ENCODE measurements at places on chromosomes 5 and 9. TPM values are rescaled to one million over a fixed set of nuclear protein-coding genes. Genes with fewer than 3 reads are reported as not detected.

ARHGEF37 gene
- total RNA-seq: 2.3 TPM

GGTA1 gene
- not detected for total RNA-seq

MFAP3 gene
- total RNA-seq: 17.2 TPM

DNA sequence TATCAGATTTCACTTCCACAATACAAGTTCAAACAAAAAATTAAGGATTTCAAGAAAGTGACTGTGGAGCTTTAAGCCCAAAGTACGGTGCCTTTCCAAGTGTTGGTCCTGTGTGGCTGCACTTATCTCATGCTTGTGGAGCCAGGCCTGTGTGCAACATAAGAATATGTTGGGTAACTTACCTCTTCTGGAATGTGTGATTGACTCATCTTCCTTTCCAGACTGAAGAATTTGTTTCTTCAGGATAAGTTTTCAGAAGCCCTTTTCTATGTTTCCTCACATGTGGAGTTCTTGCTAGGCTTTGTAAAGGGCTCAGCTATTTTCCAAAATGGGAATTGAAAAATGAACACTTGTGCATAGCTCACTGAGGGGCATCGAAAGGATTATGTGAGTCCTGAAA is 485.1 kb upstream of the PAPPA start:
- no peak overlapping the region for H3K4me3 ChIP-seq
- no peaks in the 10 kb centered on the region for H3K36me3 ChIP-seq
- peaks cover 8% of the 10 kb centered on the region for H3K27me3 ChIP-seq
- no peak overlapping the region for H3K27ac ChIP-seq

DNA sequence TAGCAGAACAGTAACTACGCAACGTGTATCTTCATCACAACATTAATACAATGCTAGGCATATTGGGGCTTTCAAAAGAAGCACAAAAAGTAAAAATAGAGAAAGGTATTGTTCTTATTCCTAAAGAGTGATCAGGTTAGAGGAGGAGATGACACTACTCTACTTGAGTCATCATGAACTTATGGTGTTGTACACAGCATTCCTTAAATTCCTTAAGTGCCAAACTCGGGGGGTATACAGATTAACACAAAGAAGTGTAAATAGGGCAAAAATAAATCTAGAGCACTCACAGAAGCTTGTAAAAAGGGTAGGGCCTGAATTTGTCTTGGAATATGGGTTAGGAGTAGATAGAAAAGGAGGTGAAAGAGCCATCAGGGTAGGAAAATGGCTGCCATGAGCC is 308.0 kb upstream of the DAP start:
- H3K4me3 ChIP-seq: no peak overlapping the region
- DNase-seq: no peak
- H3K4me1 ChIP-seq: no peaks in the 10 kb centered on the region
- H3K27me3 ChIP-seq: peaks cover 7% of the 10 kb centered on the region
- no peaks in the 10 kb centered on the region for H3K36me3 ChIP-seq
- no peak overlapping the region for H3K27ac ChIP-seq

DNA sequence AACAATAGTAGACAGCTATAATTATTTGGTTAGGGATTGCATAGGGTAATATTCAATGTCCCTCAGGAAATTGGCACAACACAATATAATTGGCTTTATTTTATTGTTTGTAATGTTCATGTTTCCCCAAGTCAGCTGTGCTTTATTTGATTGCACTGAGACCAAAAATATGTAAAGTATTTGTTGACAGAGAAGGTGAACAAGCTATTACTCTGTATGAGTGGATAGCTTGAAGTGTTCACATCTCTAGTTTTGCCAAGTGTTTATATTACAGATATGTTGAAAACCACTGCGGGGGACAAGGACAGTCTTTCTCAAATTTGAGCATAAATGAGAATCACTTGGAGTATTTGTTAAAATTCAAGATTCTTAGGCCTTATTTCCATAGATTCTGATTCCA is 83.3 kb downstream of the RAB3C start:
- no peak overlapping the region for H3K4me3 ChIP-seq
- no peak for DNase-seq
- no peaks in the 10 kb centered on the region for H3K4me1 ChIP-seq
- H3K27ac ChIP-seq: no peak overlapping the region
- no peaks in the 10 kb centered on the region for H3K36me3 ChIP-seq
- H3K27me3 ChIP-seq: no peaks in the 10 kb centered on the region

GRCh38 chr5:103908336-103909080 is 345.9 kb upstream of the NUDT12 start:
- no peaks in the 10 kb centered on the region for H3K27me3 ChIP-seq
- no peak overlapping the region for H3K27ac ChIP-seq
- no peak for DNase-seq
- no peaks in the 10 kb centered on the region for H3K4me1 ChIP-seq

DNA sequence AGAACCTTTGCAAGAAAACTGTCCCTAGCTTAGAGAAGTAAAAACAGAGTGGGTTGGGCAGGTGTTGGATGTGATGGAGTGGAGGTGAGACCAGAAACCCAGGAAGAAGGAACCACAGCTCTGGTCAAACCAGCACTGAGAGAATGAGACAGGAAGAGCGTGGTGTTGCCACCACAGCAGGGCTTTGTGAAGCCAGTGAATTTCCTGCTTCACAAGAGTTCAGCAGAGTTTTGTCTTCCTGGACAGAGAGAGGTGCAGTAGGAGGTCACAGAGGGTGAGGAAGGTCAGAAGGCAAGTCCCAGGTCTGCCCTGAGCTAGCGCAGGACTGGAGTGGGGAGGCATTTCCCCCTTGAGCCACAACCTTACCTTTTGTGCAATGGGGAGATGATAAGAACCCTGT is 2306.2 kb upstream of the ACO1 start:
- no peaks in the 10 kb centered on the region for H3K27me3 ChIP-seq
- no peak for DNase-seq
- no peak overlapping the region for H3K4me3 ChIP-seq
- no peaks in the 10 kb centered on the region for H3K36me3 ChIP-seq
- H3K4me1 ChIP-seq: peaks cover 8% of the 10 kb centered on the region

GRCh38 chr5:171449426-171449825 is 30.0 kb downstream of the FGF18 start:
- no peak overlapping the region for H3K27ac ChIP-seq
- H3K27me3 ChIP-seq: peaks cover 54% of the 10 kb centered on the region
- H3K4me3 ChIP-seq: no peak overlapping the region
- no peak for DNase-seq
- H3K4me1 ChIP-seq: peaks cover 4% of the 10 kb centered on the region

DNA sequence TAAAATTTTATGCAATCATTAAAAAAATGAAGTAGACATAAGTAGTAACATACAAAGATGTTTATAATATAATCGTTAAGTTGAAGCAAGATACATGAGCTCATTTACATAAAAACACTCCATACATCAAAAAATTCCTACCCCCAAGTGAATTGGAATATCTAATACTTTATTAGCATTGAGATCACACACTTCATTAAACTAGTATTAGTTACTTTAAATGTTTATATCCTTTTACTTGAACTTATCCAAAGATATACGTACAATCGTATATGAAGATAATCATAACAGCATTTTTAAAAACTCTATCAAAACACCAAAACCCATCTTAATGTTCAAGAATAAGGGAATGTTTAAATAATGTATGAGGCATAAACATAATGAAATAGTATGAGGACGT is 275.1 kb downstream of the RFX3 start:
- peaks cover 35% of the 10 kb centered on the region for H3K36me3 ChIP-seq
- no peak for DNase-seq
- no peak overlapping the region for H3K27ac ChIP-seq
- H3K4me1 ChIP-seq: no peaks in the 10 kb centered on the region
- no peaks in the 10 kb centered on the region for H3K27me3 ChIP-seq

- H3K4me1 ChIP-seq: peaks cover 2% of the 10 kb centered on the region
- peaks cover 14% of the 10 kb centered on the region for H3K27me3 ChIP-seq
- H3K27ac ChIP-seq: no peak overlapping the region
- no peak overlapping the region for H3K4me3 ChIP-seq
Observed at GRCh38 chr5:44801992-44802391, 6.8 kb upstream of the MRPS30 start.

- peak overlapping the region; percentile 38 for H3K27ac ChIP-seq
- peaks cover 13% of the 10 kb centered on the region for H3K36me3 ChIP-seq
- no peaks in the 10 kb centered on the region for H3K27me3 ChIP-seq
- DNase-seq: no peak
- H3K4me1 ChIP-seq: peaks cover 20% of the 10 kb centered on the region
- H3K4me3 ChIP-seq: no peak overlapping the region
Observed at GRCh38 chr5:160105686-160106360, 13.4 kb downstream of the PWWP2A start.

DNA sequence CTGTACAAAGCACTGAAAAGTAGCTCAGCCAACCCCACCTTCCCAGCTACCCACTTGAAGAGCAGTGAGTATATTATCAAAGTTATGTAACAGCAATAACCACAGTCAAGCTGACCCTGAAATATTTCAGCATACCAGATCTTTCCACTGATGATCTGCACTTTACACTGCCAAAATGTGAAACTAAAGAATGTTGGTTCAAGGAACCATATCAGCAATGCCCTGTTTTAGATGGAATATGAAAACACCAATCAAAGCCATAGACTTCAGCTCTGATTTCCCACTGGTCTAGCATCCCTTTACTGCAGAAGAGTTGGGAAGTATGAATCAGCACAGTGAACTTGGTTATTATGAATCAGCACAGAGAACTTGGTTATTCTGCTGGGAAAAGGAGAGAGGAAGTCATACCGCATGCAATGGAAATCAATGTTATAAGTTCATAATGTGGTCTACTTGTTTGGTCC is 20.0 kb downstream of the CEMIP2 start:
- H3K4me1 ChIP-seq: peaks cover 38% of the 10 kb centered on the region
- DNase-seq: no peak
- H3K36me3 ChIP-seq: peaks cover 50% of the 10 kb centered on the region
- no peak overlapping the region for H3K4me3 ChIP-seq

- DNase-seq: no peak
- H3K36me3 ChIP-seq: peaks cover 3% of the 10 kb centered on the region
- no peak overlapping the region for H3K4me3 ChIP-seq
- no peaks in the 10 kb centered on the region for H3K27me3 ChIP-seq
- H3K4me1 ChIP-seq: peaks cover 6% of the 10 kb centered on the region
Observed at GRCh38 chr5:55625589-55625909, 86.6 kb downstream of the SLC38A9 start.

GRCh38 chr5:74949976-74950375 is 83.8 kb upstream of the FAM169A start:
- no peak overlapping the region for H3K27ac ChIP-seq
- no peak for DNase-seq
- H3K4me1 ChIP-seq: peaks cover 8% of the 10 kb centered on the region

DNA sequence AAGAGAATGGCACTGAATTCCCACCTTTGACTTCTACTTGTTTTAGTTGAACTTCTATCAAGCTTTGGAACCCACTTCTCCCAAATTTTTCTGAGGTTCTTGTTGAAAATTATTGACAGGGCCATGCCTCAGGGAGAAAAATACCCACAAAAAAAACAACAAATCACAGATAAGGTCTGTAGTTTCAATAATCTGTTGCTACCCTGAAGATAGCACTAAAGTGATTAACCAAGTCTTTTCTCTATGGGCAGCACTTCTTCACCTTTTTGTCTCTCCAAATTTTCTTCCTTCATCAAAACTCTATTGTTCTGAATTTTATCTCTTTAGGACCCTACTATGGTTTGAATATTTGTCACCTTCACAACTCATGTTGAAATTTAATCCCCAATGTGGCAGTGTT is 154.3 kb upstream of the FGF10 start:
- H3K27me3 ChIP-seq: no peaks in the 10 kb centered on the region
- H3K27ac ChIP-seq: no peak overlapping the region
- no peaks in the 10 kb centered on the region for H3K36me3 ChIP-seq
- no peak for DNase-seq
- H3K4me1 ChIP-seq: no peaks in the 10 kb centered on the region

DNA sequence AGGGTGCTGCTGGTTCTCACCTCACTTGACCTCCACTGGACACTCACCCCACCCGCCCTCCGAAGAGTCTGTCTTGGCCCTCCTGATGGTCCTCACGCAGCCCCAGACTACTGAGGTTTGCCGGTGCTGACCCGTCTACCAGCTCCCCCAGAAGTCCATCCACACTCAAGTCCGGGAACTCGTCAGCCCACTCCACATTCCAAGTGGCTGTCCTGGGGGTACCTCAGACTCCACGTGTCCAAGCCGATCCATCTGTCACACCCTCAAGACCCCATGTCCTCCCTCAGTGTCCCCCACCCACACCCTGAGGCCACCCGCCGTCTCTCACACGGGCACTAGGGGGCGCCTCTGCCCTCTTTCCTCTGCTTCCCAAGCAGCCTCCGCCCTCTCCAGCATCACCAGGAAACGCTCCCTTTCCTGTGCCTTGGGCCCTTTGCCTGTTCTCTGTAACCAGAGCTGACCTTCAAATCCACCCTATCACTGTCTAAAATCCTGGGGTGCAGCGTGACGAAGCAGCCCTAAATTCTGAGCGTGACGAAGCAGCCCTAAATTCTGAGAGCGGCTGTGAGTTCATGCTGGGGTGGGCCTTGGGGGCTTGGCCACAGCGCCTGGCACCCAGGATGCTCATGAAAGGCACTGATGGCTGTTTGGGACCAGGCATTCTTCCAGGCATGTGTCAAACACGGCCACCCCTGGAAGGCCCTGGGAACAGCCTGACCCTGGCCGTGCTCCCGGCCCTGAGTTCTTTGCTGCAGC is 95.7 kb downstream of the KCNT1 start:
- no peaks in the 10 kb centered on the region for H3K4me1 ChIP-seq
- H3K27ac ChIP-seq: no peak overlapping the region
- no peaks in the 10 kb centered on the region for H3K27me3 ChIP-seq
- H3K36me3 ChIP-seq: no peaks in the 10 kb centered on the region
- no peak overlapping the region for H3K4me3 ChIP-seq

DNA sequence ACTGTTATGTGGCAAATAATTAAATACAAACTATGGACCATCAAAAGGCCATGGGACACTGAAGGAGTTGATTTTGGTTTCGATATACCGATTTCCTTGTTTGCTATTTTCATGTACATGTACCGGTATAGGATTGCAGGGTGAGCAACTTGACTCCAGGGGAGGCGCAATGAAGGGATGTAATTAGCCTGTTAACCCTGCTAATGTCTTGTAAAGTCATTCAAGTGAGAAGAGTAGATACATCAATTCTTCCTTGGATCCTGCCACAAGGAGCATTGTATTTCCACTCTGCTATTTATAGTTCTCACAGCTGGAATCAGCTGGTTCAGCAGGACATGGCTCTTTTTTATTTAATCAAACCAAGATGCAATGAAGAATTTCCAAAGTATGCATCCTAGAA is 102.0 kb downstream of the STK32A start:
- H3K4me3 ChIP-seq: no peak overlapping the region
- H3K27ac ChIP-seq: no peak overlapping the region
- H3K36me3 ChIP-seq: no peaks in the 10 kb centered on the region
- H3K4me1 ChIP-seq: no peaks in the 10 kb centered on the region
- DNase-seq: no peak
- no peaks in the 10 kb centered on the region for H3K27me3 ChIP-seq

GRCh38 chr5:72366324-72366976 is 46.3 kb downstream of the PTCD2 start:
- no peak overlapping the region for H3K4me3 ChIP-seq
- H3K36me3 ChIP-seq: peaks cover 17% of the 10 kb centered on the region
- no peaks in the 10 kb centered on the region for H3K4me1 ChIP-seq

All from activated naive CD8-positive, alpha-beta T cell treated with anti-CD3 and anti-CD28 coated beads for 36 hours (primary cell).